ENCODE measurements at places on chromosomes 7 and 10.

DNA sequence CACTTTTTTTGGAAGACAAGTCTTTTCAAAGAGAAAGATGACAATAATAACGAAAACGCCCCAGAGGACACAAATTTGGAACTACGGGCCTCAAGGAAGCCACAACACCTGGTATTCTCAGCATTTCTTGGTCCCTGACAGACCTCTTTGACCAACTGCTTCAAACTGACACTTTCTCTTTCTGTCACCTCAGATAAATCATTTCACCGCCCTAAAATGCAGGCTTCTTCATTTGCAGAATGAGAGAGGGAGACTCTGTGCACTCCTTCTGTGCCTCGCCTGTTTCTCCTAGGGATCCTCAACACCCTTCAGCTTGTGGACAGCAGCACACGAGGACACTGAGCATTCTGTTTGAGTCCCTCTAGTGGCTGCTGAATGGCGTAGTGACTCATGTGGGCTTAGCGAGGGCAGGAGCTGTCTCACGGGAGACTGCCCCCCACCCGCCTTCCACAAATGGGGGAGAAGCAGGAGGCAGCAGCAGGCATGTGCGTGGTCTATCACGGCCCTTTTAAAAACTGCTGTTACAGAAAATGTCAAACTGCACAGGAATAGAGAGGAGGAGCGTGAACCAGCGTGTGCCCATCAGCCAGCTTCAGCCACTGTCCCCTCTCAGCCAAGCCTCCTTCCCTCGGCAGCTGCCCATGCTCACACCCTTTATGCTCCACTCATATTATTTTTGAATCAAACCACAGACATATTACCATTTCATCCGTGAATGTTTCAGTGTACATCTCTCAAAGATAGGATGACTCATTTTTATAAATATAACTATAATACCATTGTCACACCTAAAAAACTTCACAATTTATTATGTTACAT, 41.4 kb downstream of the GSDME start:
- no peak for DNase-seq

DNA sequence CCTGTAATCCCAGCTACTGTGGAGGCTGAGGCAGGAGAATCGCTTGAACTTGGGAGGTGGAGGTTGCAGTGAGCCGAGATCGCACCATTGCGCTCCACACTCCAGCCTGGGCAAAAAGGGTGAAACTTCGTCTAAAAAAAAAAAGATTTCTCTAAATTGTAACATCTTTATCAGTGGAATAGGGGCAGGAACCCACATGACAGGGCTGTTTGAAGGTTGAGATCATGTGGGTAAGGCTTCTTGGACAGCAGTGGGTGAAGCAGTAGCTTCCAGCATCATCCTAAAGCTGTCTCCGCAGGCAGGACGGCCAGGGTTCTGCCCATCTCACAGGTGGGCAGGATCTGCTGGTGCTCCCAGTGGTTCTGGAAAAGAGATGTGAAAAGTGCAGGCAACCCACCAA, 37.9 kb upstream of the SEPHS1 start:
- DNase-seq: no peak

- no peak for DNase-seq
Observed at GRCh38 chr10:75972491-75973276, 541.3 kb downstream of the LRMDA start.

DNA sequence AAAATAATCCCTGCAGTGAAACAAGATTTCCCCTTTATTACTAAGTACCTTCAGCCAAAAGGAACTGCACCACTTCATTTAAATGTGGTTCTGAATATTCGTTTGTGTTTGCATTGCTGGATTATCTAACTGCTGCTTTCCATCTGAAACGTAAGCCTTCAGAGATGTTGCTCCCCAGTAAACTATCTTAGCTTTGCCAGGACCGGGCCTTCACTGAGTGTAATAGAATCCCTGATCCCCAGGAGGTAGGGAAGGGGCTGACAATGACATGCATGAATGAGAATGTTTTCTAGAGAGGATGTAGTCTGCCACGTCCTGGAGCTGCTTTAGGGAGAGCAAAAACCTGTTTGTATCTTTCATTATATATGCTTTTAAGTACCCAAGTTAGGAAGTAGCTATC, 19.5 kb upstream of the INSYN2A start:
- DNase-seq: no peak

GRCh38 chr10:48495282-48496045, 109.4 kb downstream of the ARHGAP22 start:
- DNase-seq: no peak

- DNase-seq: peak; percentile 40
Observed at GRCh38 chr10:118459642-118460193, 117.6 kb upstream of the FAM204A start.

GRCh38 chr7:133776266-133776665, 350.9 kb upstream of the LRGUK start:
- DNase-seq: no peak

GRCh38 chr10:17669185-17669872, 25.4 kb downstream of the STAM start:
- DNase-seq: peak; percentile 38

DNA sequence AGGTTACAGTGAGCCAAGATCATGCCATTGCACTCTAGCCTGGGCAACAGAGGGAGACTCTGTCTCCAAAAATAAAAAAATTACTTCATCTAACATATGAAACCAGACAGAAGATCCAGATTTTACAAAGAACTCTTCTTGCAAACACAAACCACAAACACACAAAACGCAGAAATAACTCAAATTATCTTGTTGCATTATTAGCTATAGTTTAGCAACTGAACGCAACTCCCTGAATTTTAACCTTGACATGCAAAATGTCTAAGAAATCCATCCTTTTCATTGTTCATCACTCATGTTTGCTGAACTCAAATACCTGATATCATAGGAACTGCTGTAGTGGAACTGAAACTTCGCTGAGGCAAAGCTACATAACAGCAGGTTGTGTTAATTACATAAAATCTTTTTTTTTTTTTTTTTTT, 64.1 kb downstream of the MICU1 start:
- DNase-seq: no peak

DNA sequence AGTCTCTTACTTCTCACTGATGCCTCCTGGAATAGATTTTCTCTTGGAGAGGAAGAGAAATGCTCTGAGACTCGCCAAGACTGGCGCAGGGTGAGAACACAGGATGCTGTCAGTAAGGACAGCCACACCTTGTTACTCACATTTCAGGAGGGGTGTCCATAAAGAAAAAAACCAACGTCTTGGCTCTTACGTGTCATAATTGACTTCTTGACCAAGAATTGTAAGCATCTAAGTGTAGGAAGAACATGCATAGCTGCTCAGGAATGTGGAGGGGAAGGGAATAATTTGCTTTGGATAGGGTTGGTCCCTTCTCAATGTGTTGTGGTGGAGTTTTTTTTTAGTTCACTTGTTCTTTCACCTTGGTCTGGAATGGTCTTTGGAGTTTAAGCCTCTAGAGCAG, 43.8 kb upstream of the ZNF438 start:
- no peak for DNase-seq

GRCh38 chr7:135761751-135762488, 13.3 kb upstream of the FAM180A start:
- DNase-seq: no peak

DNA sequence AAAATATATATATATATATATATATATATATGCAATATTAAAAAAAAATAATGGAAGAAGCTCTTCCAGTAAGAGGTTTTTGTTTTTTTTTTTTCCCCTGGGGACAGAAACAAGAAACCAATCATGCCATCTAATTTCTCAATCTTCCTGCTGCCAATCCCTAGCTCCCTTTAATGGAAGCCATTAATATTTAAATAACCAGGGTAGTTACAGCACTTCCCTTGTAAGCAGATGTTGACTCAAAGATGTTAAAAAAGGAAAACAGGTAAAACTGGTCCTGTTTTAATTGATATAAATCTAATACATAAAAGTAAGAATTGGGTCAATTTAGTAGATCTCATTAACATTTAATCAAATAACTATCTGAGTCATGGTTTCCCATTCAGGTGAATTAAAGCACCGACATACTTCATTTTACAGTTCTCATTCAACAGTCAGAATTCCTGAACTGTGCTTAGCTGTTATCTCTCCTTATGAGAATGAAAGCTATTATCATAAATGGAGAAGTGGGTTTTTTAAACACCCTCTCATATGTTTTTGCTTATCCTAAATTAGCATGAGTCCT, 22.6 kb downstream of the CPVL start:
- DNase-seq: no peak

- DNase-seq: no peak
Observed at GRCh38 chr10:127813290-127813689, 76.3 kb downstream of the FOXI2 start.

DNA sequence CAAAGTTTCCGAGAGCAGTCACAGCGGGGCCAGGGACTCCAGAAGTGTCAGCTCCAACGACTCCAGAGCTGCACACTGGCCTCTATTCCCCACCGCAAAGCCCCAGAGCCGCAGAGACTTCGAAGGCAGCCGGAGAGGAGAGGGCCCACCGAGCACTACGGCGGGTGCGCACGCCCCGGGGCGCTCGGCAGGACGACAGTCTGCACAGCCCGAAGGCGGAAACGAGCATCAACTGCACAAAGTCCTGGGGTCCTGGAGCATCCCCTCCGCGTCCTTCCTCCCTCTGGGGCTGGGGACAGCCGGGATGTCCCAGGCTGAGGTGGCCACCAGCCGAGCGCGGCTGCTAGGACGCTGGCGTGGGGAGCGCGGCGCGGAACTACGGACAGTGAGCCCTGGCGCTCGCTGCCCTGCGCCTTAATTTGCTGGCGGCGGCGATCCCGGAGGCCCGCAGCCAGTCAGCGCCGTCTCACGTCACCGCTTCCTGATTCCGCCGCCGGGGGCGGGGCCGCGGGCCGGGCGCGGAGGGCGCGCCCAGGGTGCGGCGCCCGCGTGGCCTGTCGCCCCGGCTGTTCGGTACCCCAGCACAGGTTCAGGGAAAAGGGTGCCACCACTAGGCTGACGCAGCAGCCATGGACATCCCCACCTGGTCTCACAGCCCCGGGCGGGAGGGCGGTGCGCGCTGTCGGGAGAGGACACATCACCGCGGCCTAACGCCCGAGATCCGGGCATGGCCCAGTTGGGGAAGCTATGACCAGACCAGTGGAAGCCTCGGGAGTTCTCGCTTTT, at the start of gene TBX20:
Gene TBX20, minus strand, starts transcription at position 391 of the 786 bp plus-strand sequence. CDS start 480 bp downstream, outside the sequence.
- DNase-seq: no peak

DNA sequence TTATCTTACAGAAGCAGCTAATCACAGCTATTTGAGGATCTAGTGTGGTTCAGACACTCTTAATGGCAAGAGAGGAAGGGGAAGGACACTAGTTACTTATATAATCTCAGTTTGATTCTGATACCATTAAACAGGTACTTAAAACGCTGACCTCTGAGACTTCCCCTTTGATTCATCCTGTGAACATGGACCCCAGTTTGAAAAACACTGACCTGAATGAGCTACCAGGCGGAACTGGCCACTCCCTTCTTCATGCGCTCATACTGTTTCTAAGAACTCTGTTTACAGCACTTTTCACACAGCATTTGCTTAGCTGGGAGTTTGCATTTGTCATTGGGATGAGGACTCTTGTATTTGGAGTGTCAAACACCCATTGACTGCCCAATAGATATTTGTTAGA, 45.7 kb downstream of the BEND7 start:
- DNase-seq: no peak

- no peak for DNase-seq
Observed at GRCh38 chr10:86757113-86757972, 924 bp downstream of the BMPR1A start.

GRCh38 chr10:71645185-71645584, 74.4 kb downstream of the C10orf105 start:
- DNase-seq: no peak

DNA sequence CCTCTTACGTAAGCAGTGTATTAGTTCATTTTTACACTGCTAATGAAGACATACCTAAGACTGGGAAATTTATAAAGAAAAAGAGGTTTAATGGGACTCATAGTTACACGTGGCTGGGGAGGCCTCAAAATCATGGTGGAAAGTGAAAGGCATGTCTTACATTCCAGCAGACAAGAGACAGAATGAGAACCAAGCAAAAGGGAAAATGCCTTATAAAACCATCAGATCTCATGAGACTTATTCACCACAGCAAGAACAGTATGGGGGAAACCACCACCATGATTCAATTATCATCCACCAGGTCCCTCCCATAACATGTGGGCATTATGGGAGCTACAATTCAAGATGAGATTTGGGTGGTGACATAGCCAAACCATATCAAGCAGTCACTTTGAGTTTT, 126.3 kb upstream of the CXCL12 start:
- DNase-seq: no peak

- DNase-seq: no peak
Observed at GRCh38 chr10:3836222-3836820, 51.3 kb upstream of the KLF6 start.

GRCh38 chr10:86594535-86594934, 59.8 kb upstream of the OPN4 start:
- DNase-seq: no peak

DNA sequence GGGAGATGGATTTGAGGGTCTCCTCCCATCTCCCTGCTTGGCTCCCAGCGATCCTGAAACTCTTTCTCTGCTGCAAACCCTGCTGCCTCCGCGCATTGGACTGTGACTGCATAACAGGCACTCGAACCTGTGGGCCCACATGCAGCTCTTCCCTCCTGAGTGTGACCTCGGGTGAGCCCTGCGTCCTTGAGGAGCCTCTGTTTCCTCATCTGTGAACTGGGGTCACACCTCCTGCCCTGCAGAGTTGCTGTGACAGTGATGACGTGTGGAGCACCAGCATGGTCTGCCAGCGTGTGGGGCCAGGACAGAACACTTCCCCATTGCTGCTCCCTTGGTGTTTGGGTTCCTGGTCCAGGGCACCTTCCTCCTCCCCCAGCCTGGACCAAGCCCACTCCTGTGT, 46.9 kb upstream of the PSMG3 start:
- DNase-seq: no peak

- no peak for DNase-seq
Observed at GRCh38 chr10:15313843-15314242, 57.2 kb downstream of the FAM171A1 start.

DNA sequence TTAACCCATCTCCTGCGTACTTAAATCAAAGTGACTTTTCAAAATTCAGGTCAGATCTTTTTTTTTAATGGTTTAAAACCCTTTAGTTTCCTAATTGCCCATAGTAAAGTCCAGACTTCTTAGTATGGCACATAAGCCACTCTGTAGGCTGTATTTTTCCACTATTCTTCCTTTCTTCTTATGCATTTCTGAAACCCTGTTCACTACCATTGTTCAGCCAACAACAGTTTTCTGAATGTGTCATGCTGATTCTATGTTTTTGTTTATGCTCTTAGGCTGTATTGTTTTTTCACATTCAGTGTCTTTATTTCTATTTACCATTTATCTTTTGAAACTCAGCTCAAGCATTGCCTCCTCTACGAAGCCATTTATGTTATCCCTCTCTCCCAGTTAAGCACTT, 26.7 kb downstream of the CCSER2 start:
- DNase-seq: no peak

Measured in stimulated activated CD4-positive, alpha-beta T cell treated with anti-CD3 and anti-CD28 coated beads, Interleukin-12 subunit alpha, Interleukin-12 subunit beta, amount 100 ng/mL, for 24 hours (primary cell).